ENCODE measurements at places on chromosomes 3 and 15.

DNA sequence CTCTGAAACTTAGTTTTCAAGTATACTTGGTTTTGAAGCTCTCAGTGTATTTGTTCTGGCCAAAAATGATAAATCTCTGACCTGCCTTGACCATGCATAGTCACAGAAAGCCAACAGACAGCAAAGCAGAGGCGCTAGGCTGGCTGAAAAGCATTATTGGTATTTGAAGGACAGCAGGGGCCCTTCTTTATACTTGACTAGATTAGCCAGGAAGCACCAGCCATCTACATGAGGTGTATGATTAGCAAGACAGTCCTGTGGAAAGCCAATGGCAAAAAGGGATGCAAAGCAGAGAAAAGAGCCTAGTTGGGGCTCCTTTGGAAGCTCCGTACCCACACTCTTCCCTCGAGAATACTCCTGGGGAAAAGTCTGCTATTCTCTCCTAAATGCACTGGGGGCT is 7.8 kb downstream of the SLC24A1 start:
- no peak for DNase-seq

DNA sequence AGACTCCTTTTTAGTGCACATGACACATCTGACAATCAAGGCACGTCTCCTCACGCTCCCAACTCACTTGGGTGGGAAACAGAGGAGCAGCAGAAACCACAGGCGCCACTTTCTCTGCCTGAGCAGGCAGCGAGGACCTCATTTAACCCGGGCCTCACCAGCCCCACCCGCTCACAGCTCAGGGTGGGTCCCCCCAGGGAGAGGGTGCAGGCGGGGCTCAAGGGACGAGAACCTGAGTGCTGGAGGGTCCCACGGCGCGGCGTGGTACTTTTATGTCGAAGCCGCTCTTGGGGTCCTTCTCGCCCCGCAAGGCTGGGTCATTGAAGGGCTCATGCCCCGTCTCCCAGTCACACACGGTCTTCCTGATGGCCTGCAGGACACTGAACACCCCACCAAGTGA is 62.6 kb downstream of the CYFIP1 start:
- DNase-seq, result no peak

- DNase-seq, result no peak
These were observed 42.7 kb downstream of the MAP3K13 start for GRCh38 chr3:185405664-185406063.

GRCh38 chr15:33296050-33296449 is 14.7 kb upstream of the RYR3 start:
- DNase-seq, result no peak

DNA sequence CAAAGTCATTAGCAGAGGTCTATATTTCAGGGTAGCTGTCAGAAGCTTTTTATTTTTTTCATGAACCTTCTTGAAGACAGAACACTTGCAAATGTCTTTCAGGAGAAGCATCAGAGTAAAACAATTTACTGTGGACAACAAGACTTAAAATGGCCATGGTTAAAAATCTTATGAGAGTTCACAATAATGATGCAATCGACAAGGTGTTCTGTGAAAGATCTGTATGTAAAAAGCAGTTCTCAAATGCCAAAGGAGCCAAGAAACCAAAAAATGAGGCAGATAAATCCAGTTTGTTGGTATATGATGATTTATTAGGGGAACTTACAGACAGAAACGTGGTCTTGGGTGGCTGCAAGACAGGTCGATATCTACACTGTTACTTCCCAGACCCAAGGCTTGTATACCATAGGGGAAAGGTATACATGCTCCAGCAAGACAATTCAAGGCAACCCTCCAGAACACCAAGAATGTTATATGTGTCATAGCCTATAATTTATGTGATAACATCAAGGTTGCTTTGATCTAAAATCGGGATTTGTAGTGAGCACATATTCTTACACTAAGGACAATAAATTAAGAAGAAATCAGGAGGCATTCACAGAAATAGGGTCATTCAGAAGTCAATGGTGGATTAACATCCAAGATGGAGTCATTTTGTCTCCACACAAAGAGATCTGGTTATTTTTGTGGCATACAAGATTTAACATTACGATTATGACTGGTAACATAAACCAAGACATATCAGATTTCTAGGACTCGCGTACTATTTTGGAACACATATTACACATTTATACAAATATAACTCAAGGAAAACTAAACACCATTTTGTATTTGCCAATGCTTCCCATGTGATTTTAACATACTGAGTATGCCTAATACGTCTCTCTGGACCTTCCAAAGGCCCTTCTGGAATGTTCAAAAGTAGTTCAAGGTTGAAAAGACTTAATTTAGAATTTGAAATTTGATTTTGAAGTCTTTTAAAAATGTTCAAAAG is 316.4 kb downstream of the THSD4 start:
- no peak for DNase-seq
